ENCODE measurements at places on chromosomes 7 and 10.

DNA sequence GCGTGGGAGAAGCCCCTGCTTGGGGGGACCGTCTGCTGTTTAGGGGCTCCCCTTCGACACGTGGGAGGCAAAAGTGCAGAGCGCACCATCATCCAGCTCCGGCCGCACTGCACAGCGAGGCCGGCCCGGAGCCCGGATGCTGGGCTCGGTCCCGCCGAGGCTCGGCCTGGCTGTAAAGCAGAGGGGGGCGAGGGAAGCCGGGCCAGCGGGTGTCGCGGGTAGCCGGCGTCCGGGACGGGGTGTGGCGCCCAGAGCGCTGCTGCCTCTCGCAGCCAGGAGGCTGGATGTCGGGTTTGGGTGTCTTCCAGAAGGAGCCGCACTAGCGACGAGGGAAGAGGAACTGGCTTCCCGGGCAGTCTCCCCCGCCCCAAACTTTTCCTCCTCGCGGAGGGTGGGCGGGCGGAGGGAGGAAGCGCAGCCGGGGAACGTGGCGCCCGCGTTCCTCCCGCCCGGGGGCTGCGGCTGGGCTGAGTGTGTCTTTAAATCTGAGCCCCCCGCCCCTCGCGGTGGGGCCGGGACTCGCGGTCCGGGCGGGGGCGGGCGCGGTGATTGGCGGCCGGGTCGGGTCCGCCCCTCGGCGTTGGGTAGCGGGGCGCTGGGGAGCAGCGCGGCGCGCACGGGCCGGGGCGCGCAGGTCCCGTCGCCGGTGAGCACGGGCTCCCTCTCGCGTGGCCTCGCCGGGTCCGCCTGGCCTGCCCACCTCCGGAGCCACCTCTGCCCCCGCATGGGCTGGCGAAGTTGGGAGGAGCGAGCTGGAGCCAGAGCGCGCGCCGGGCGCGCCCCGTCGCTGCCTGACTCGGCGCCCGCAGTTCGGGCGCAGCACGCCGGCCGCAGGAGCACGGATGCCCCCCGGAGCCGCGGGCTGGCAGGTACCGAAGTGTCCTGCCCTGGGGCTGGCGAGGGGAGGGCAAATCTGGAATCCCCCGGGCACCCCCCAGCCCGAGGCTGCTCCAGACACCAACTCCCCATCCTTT is at the start of gene PALD1:
PALD1 (plus strand) TSS at position 577 of the 974 bp plus-strand sequence. CDS start 47,185 bp downstream, outside the sequence.
- peak; percentile 63 for DNase-seq

- no peak for DNase-seq
Measured at GRCh38 chr7:44391746-44392617, 66.6 kb upstream of the CAMK2B start.

- peak; percentile 55 for DNase-seq
Measured at GRCh38 chr10:16809074-16809718, 8.0 kb downstream of the RSU1 start.

- DNase-seq: no peak
Measured at GRCh38 chr10:13340068-13340467, 8.0 kb downstream of the SEPHS1 start.

GRCh38 chr10:90443342-90443741 is 414.5 kb downstream of the HTR7 start:
- no peak for DNase-seq

DNA sequence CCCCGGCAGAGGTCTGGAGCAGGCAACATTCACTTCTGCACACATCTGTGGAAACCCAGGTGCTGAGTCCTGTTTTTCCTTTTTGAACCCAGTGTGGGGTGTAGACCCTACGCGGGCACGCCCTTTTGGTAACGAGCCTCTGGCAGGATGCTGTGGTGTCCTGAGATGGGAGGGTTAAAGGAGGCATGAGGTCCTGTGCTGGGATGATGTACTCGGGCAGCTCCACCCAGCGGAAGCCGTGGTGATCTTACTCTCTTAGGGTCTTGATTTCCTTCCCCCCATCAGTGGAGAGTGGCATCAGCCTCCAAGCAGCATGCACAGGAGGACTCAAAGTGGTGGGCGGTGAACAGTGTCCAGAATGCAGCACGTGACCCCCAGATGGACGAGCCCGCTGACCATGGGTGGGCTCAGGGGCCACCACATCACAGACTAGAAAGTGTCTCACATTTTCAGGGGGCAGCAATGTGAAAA is 148.6 kb downstream of the DNAJB6 start:
- no peak for DNase-seq

DNA sequence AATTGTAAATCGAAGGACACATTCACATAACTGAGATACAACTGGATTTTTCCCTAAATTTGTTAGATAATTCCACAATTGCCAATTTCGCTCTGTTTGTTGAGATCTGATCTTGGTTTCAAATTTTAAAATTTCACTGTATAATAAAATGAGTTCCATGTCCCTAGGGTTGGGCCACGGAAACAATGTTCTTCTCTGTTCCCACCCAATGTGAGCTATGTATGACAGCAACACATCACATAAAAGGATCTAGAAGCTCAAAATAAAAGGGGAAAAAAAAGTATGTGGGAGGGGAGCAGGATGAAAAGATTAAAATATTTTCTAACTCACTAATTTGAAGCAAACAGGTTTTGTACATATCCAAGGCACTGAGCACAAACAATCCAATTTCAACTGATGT is 287.8 kb upstream of the MKLN1 start:
- no peak for DNase-seq

- no peak for DNase-seq
Measured at GRCh38 chr7:149854611-149855360, 16.6 kb downstream of the ZNF862 start.

DNA sequence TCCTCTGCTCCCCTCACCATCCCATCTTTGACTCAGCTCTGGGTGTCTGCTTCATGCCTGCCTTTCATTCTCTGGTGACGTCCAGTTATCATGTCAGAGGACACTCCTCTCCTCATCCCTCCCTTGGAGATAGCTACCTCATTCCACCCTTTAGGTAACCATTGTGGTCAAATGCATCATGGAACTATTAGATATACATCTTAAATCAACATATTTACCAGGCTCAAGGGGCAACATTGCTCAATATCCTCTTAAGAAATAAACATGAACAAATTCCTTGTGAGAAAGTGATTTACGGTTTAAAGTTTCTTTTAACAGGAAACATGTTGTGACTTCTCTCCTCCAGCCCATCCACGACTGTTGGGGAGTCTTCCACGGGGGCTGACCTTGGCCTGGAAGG is 511.6 kb upstream of the IGFBP3 start:
- no peak for DNase-seq

DNA sequence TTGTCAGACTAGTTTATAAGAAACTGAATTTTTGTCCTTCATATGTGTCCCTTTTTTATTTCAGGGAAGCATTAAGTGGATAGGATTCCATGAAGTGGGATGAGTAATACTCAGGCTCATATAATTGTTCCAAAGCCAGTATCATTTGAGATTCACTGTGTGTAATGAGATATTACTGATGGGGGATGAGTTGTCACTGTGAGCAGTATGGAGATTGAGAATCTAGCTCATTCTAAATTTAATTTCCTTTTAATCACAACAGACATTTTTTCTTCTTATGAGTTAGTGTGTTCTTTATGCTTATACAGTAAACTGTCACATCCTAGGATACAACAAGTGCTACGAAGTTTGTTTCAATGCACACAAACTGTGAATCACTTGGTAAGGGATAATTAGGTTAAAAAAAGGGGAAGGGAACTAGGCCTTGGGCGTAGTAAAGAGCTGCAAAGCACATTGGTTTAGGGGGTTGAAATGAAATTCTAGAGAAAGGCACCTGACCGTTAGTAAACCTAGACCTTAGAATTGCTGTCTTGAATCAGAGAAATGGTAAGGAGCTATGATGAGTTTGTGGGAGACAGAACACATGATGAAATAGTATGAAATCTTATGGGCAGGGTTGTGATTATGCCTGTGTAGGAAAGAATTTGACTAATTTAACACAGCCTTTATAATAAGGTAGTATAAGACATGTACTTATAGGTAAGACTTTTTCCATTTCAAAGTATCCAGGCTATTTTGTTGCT is 153.4 kb downstream of the MLLT10 start:
- no peak for DNase-seq

- DNase-seq: no peak
Measured at GRCh38 chr7:17985473-17986239, 42.0 kb downstream of the PRPS1L1 start.

DNA sequence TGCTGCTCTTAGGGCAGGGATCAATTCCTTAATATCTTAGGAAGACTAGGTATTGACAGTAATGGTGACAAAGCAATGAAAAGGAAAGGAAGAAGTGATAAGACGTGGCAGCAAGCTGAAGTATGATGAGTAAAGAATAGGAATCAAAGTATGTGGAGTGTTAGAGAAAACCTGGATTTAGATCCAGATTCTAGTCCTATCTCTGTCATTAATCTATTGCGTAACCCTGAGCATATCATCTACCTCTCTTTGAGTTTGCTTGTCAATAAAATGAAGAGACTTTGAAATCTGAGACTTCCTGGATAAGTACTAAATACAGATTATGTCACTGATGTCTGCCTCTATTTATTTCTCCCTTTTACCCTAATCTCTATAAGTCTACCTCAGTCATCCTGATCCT is 89.2 kb downstream of the PTEN start:
- no peak for DNase-seq

DNA sequence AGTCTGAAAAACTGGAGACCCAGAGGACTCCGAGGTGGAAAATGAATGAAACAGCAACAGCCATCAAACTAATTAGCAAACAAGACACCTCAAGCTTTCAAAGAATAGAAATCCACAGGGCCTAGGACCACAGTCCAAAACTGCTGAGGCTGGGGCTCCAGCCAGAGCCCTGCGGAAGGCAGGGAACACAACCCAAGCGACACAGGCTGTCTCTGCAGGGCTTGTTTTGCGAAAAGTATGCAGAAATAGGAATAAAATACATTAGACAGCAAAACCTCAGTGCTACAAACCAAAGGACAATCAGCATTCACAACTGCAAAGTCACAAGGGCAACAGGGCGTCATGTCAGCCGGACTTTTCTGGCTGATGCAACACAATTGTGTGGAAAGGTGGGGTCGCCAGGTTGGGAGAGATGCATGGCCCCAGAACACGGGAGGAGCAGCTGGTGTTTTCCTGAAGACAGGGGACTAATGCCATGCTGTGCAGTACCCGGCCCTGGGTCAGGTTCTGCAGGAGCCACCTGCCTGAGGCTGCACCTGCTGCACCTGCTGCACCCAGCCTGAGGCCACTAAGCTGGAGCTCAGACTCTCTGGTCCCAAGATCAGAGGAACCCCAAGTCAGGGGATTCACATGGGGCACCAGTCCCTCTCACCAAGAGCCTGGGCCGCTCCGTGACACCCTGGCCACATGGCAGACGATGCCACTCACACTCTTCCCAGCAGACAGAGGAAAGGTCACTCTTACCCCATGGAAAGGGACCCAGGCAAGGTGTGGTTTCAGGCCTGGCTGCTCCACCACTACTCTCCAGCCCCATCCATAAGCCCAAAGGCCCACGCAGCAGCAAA is 74.2 kb downstream of the MAD1L1 start:
- no peak for DNase-seq

- no peak for DNase-seq
Measured at GRCh38 chr7:103937680-103938079, 51.8 kb downstream of the RELN start.

GRCh38 chr10:132879408-132880127 is 62.8 kb downstream of the CFAP46 start:
- no peak for DNase-seq

- no peak for DNase-seq
Measured at GRCh38 chr7:112398534-112398933, 51.7 kb upstream of the IFRD1 start.

- no peak for DNase-seq
Measured at GRCh38 chr10:123392182-123392963, 238.2 kb downstream of the BUB3 start.

- DNase-seq: peak; percentile 25
Measured at GRCh38 chr10:23543691-23544380, 105.0 kb downstream of the OTUD1 start.

- no peak for DNase-seq
Measured at GRCh38 chr7:45610019-45610418, 35.9 kb downstream of the ADCY1 start.

GRCh38 chr10:6979371-6979770 is 399.3 kb upstream of the PRKCQ start:
- no peak for DNase-seq

DNA sequence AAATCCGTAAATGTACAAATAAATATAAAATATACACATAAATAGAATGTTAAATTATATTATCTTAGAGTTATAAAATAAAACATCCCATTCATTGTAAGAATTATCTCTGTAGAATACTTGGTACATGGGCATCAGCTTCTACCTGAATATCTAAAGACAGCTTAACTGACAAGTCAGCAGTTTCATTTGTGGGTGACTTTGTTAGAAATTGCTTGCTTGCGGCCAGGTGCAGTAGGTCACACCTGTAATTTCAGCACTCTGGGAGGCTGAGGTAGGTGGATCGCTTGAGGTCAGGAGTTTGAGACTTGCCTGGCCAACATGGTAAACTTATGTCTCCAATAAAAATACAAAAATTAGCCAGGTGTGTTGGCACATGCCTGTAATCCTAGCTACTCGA is 14.6 kb downstream of the PCGF6 start:
- no peak for DNase-seq

DNA sequence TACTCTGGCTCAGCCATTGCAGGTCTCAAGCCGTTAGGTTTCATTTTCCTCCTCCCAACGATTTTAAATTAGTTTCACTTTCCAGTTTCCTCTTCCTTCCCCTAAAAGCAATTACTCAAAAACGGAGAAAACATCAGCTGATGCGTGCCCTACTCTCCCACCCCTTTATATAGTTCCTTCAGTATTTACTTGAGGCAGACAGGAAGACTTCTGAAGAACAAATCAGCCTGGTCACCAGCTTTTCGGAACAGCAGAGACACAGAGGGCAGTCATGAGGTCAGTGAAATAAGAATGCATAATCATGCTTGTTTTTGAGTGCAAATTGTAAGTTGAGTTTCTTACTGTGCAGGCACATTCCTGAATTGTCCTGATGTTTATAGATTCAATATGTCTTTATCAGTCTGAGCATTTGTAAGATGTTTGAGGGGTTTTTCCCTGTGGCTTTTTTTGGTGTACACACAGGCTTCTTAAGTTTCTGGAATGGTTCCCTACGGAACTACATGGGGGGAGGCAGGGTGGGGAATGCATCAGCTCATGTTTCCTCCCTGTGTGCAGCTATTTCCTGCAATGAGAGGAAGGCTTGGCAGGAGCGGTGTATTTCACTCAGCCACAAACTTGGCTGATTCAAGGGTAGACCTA is at the start of gene IFIT3:
IFIT3 (plus strand) TSS at position 195 of the 639 bp plus-strand sequence; CDS start at position 272, 77 bp downstream.
- DNase-seq: peak; percentile 96

DNA sequence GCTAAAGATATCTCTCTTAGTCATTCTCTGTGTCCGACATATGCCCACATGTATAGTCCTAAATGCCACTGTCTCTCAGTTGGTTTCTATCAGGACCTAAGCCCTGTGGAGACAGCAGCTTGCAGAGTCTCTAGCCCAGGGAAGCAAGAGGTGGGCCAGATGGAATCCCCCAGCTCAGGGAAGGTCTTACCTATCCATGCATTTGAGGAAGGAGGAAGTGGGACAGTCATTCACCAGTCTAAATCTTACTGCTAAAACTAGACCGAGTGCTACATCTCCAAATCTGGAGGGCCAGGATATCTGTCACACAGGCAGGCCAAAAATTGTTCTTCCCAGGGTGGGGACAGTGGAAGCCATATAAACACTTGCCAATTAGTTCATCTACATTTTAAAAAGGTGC is 26.4 kb upstream of the HERPUD2 start:
- no peak for DNase-seq
